ENCODE measurements at places on chromosomes 7 and 10. TPM values are rescaled to one million over a fixed set of nuclear protein-coding genes. Genes with fewer than 3 reads are reported as not detected.
A peak's percentile ranks its signal among the peaks of the same experiment; 100 is the strongest.

The ANKRD61 gene
- total RNA-seq = not detected

GRCh38 chr10:126895214-126895781 lies 9.9 kb upstream of the DOCK1 start:
- H3K4me3 ChIP-seq = no peak overlapping the region
- H3K27me3 ChIP-seq = no peaks in the 10 kb centered on the region
- H3K4me1 ChIP-seq = no peaks in the 10 kb centered on the region

The MCM10 gene
- total RNA-seq = 14.1 TPM

DNA sequence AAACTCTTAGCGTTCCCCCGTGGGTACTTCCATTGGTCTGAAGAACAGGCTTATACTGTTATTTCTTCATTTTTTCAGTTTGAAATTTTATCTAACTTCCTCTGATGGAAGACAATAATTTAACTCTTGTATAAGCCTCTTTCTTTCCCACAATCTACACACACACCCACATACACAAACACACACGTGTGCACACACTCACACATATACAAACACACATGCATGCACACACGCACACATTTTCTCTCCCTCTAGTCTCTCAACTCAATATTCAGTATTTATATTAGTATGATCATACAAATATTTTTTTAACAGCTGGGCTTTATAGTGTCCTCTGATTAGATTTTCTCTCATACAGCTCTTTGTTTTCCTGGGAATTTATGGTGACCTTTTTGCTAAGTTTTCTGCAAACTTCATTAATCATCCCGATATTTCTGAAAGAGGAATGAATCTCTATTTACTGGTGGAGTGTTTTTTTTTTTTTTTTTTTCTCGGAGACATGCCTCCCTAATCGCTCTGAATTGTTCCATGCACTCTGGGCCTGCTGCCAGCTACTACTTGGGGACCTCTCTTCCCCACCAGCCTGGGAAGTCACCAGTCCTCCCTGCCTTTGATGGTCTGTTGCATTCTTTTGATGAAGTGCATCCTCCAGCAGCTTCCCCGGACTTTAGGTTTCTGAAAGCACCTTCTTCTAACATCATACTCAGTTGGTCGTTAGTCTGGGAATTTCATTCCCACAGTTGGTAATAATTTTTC lies 75.5 kb downstream of the ZNF777 start:
- H3K27ac ChIP-seq = no peak overlapping the region
- H3K36me3 ChIP-seq = no peaks in the 10 kb centered on the region
- H3K4me1 ChIP-seq = no peaks in the 10 kb centered on the region
- H3K4me3 ChIP-seq = no peak overlapping the region

The FGFBP3 gene
- total RNA-seq = 1.2 TPM

GRCh38 chr7:41974870-41975557 lies 262.0 kb downstream of the GLI3 start:
- no peak for DNase-seq
- H3K4me3 ChIP-seq = no peak overlapping the region
- H3K36me3 ChIP-seq = no peaks in the 10 kb centered on the region
- no peak overlapping the region for H3K27ac ChIP-seq

The MKX gene
- 5.1 TPM for total RNA-seq

GRCh38 chr7:16847381-16847860 lies 34.4 kb downstream of the AGR3 start:
- no peaks in the 10 kb centered on the region for H3K36me3 ChIP-seq
- no peak overlapping the region for H3K4me3 ChIP-seq
- no peaks in the 10 kb centered on the region for H3K4me1 ChIP-seq
- no peaks in the 10 kb centered on the region for H3K27me3 ChIP-seq

GRCh38 chr10:131018886-131019500 lies 292.5 kb downstream of the TCERG1L start:
- H3K4me1 ChIP-seq = no peaks in the 10 kb centered on the region
- H3K4me3 ChIP-seq = no peak overlapping the region
- no peaks in the 10 kb centered on the region for H3K36me3 ChIP-seq
- DNase-seq = no peak
- no peak overlapping the region for H3K27ac ChIP-seq

DNA sequence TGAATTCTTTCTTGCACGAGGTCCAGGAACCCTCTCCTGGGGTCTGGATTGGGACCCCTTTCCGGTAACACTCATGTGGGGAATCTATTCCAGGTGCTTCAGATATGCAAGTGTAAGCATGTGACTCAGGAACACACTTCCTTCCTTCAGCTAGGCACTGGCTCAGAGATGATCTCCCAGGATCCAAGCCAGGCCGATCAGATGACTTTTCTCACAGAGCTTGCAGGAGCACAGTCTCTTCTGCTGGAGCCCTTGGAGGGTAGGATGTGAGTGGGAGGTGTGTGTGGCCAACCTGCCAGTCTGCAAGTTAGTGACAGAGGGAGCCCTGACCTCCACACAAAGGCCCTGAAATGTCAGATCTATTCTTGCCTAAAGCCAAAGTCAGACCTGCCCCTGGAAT lies 108.3 kb downstream of the CPXM2 start:
- no peak for DNase-seq
- H3K36me3 ChIP-seq = no peaks in the 10 kb centered on the region
- no peaks in the 10 kb centered on the region for H3K27me3 ChIP-seq

DNA sequence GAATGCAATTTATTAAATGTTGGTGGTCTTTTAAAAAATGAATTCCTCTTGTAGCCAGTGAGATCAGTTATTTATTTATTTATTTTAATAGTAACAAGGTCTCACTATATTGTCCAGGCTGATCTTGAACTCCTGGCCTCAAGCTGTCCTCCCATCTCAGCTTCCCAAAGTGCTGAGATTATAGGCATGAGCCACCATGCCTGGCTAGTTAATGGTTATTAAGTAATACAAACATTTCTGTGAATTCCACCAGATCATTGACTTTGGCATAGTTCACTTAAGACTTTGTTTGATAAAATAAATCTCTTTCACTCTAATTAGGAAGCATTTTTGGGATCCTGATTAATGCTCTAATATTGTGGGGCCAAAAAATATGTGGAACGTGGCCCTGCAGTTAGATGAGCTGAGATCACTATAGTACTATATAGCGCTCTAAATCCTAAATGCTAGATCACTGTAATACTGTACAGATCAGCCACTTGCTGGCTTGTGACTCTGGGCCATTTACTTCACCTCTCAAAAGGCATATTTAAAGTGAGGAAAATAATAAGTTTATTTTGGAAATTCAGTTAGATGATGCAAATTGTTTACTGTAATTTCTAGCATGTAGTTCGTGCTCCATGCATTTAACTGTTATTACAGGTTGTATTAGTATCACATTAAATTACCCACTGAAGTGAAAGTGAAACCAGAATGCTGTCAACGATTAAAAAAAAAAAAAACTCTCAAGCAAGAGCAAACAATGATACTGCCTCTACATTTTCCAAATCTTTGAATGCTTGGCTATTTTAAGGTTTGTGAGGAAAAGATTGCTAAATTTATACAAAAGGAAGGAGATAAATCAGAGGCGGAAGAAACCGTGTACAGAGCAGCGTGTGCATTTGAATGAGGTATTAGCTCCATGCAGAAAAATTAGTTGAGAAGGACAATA lies 15.9 kb upstream of the FAS start:
- H3K36me3 ChIP-seq = no peaks in the 10 kb centered on the region
- H3K27ac ChIP-seq = peak overlapping the region; percentile 95
- no peaks in the 10 kb centered on the region for H3K27me3 ChIP-seq
- peaks cover 16% of the 10 kb centered on the region for H3K4me1 ChIP-seq
- DNase-seq = no peak

- H3K4me1 ChIP-seq = no peaks in the 10 kb centered on the region
- no peak overlapping the region for H3K4me3 ChIP-seq
- DNase-seq = no peak
- no peaks in the 10 kb centered on the region for H3K27me3 ChIP-seq
- H3K27ac ChIP-seq = no peak overlapping the region
Measured at GRCh38 chr10:113681533-113682470, 2.1 kb downstream of the CASP7 start.

The HOXA6 gene
- total RNA-seq = 15.6 TPM

The IGF2BP3 gene
- not detected for total RNA-seq

- H3K4me1 ChIP-seq = no peaks in the 10 kb centered on the region
- H3K27ac ChIP-seq = no peak overlapping the region
- no peaks in the 10 kb centered on the region for H3K27me3 ChIP-seq
- no peak overlapping the region for H3K4me3 ChIP-seq
Measured at GRCh38 chr10:71900441-71901180, 49.6 kb upstream of the PSAP start.

The EIF4H gene
- 122 TPM for total RNA-seq
